Hematopoietic multipotent progenitor cell treated with erythropoietin and hydrocortisone succinate and interleukin-3 and kit ligand, for 8 days (in vitro differentiated cells): ENCODE measurements at places on chromosomes 11 and 22.

- DNase-seq: no peak
These were observed 3.4 kb downstream of the PTPRJ start for GRCh38 chr11:47983464-47984397.

GRCh38 chr11:45087086-45087899 is 59.1 kb upstream of the PRDM11 start:
- DNase-seq: no peak

GRCh38 chr11:121225382-121225781 is 67.2 kb upstream of the SC5D start:
- no peak for DNase-seq

DNA sequence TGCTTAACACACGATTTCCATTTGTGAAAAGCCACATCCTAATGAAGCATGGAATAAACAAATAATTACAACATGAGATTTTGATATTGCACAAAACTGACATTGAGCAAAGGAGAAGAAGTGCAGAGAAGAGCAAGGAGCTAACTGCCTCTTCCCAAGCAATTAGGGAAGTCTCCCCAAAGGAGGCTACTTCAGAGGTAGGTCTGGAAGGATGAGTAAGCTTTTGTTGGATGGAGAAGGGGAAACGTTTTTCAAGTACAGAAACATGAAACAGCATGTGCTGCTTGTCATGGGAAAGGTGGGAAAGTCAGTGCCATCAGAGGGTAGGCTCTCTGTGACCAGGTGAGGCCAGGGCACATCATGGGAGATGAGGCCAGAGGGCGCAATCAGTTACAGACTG is 132.2 kb upstream of the SESN3 start:
- DNase-seq: no peak

- no peak for DNase-seq
These were observed 89.5 kb upstream of the HTATIP2 start for GRCh38 chr11:20274031-20274430.

- DNase-seq: no peak
These were observed 58.2 kb downstream of the PRCP start for GRCh38 chr11:82842019-82842418.

- no peak for DNase-seq
These were observed 6.8 kb downstream of the CACNA1I start for GRCh38 chr22:39577366-39577765.

DNA sequence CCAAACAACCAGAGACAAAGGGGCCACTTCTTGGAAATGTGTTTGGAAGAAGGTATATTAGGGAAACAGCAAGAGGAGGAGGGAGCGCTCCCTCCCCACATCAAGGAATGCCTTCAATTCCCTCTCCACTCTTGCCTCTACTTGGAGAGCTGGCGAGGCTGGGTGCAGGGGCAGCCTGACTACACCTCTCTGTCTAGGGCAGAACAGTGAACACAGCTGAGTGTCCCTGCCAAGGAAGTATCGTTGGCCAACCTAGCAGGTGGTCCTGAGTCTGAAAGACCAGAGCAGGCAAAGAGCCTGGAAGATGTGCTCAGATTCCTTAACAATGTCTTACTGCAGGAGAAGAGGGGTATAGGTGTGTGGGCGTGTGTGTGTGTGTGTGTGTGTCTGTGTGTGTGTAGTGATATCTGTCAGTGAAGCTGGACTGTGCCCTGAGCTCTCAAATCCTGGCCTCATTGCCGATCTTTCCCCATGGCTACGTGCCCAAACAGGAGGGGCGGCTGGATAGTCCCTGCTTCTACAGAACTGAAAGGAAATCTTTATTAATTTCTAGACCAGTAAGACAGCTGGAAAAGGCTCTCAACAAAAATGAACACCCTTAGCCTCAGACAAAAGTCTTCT is 46.8 kb downstream of the PAMR1 start:
- DNase-seq: no peak
